ENCODE measurements at places on chromosomes 7 and 10. TPM values are rescaled to one million over a fixed set of nuclear protein-coding genes. Genes with fewer than 3 reads are reported as not detected.

The ZPBP gene
- not detected for total RNA-seq

The DPYSL4 gene
- total RNA-seq = 42.2 TPM

The GTF2IRD2 gene
- total RNA-seq = 1.8 TPM

The IGF2BP3 gene
- 98.3 TPM for total RNA-seq

The GPNMB gene
- total RNA-seq = 3.3 TPM

The IL15RA gene
- 47.7 TPM for total RNA-seq

The SORBS1 gene
- 4.2 TPM for total RNA-seq
